ENCODE measurements at places on chromosomes 2 and 18.

DNA sequence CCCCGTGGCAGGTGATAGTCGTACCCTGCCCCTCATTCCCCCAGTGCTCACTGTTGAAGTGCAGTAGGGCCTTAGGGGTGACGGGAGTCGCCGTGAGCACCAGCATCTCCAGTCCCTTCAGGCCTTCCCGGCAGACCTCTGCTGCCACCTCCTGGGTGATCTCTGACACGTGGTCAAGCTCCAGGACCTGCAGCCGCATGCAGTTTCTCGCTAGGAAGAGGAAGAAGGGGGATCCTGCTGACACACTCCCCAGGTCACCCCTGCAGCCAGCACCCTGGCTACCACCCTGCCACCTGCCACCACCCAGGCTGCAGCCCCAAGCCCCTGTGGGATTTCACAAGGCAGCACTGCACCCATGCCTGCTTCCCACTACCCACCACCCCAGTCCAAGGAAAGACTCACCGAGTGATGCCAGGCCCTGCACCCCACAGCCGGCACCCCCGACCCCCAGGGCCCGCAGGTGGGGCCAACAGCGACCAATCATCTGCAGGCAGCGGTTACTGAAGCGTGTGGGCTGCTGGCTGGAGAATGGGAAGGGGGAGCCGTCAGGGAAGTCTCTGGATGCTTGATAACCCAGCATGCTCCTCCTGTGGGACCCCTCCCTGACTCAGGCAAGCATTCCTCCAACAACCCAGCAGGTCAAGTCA lies 23.8 kb downstream of the FBXO41 start:
- DNase-seq: peak; percentile 38

GRCh38 chr18:33735428-33735827 lies 157.4 kb downstream of the ASXL3 start:
- no peak for DNase-seq

DNA sequence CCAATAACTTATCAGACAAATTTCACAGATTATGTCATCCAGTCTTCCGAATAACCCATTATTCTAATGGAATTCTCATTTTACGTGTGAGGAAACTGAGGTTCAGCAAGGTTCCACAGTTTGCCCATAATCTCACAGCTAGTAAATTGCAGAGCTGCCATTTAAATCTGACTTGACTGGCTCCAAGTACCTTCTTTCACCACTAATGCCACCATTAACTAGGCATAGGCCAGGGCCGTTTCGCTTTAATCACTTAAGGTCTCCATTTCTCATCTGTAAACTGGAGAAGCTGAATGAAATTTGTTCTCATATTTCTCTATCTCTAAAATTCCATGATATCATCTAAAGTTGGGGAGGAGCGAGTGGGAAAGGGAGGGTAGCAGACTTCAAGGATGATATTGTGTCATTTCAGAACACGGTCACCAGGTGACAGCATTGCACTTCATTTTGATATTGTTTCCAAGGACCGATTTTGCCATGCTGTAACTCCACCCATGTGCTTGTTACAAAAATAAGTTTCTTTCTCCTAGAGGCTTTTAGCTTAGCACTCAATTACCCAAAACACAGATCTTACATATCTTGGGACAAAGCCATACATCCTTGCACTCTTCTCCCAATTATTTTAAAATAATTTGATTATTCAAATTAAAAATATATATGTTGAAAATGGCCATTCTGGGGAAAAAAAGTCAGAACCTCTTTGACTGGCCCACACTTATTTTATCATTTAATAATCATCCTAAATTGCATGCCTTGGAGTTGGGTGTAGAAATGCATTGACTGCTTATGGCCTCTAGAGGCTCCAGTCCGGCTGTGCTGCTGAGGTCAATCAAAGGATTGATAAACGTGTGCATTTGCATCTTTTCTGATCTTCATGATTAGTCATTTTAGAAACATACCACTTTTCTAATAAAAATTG lies 123.8 kb downstream of the AKAIN1 start:
- DNase-seq: peak; percentile 61

DNA sequence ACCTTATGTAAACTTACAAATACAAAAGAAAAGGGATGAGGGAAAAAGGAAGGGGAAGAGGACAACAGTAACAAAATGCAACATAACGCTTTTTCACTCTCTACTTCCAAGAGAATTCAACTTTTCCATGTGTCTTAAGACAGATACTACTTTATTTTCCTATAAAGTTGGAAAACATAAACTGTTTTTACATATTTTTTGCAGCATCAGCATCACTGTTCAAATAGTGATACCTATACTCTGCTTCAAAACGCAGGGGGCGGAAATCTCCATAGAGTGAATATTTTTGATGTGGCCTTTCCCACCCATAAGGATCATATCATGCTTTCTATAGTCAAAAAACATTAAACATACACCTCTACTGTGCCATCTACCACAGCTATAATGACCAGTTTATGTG lies 77.5 kb downstream of the BAZ2B start:
- DNase-seq: no peak

DNA sequence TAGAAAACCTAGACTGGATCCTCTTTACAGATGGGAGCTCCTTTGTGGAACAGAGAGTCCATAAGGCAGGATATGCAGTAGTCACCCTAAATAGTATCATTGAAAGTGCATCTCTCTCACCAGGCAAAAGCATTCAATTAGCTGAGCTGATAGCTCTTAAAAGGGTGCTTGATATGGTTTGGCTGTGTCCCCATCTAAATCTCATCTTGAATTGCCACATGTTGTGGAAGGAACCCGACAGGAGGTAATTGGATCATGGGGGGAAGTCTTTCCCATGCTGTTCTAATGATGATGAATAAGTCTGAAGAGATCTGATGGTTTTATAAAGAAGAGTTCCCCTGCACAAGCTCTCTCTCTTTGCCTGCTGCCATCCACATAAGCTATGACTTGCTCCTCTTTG lies 96.2 kb upstream of the RMP24 start:
- DNase-seq: no peak

- no peak for DNase-seq
Observed at GRCh38 chr2:136191041-136191440, 73.1 kb upstream of the CXCR4 start.

GRCh38 chr2:101975171-101975870 lies 16.4 kb upstream of the IL1R2 start:
- no peak for DNase-seq

- DNase-seq: no peak
Observed at GRCh38 chr2:120514521-120514920, 168.6 kb downstream of the INHBB start.

GRCh38 chr2:230203110-230203676 lies 16.6 kb downstream of the SP110 start:
- no peak for DNase-seq

DNA sequence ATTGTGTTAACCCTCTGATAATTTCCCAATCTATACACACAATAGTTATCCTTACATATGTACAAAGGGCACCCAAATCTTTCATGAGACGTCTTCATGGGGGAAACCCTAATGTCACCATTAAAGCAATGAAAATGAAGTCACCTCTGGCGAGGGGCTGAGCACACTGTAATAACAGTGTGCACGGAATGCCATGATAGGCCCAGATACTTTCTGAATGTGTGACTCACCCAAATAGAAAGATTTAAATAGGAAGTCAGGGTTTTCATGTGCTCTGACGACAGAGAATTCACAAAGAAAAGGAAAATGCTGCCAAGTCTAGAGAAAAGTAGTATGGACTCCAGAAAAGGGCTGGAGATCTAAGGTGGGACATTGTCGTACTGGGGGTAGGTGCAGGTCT lies 128.3 kb downstream of the SATB2 start:
- DNase-seq: no peak

DNA sequence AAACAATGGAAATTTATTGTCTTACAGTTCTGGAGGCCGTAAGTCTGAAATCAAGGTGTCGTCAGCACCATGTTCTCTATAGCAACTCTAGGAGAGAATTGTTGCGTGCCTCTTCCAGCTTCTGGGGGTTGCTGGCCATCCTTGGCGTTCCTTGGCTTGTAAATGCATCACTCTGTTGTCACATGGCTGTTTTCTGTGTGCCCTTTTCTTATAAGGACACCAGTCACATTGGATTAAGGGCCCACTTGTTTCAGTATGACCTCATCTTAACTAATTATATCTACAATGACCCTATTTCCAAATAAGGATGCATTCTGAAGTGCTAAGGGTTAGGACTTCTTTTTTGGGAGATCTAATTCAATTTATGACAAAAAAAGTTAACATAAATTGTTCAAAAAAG lies 1.4 kb upstream of the PLEK start:
- no peak for DNase-seq

DNA sequence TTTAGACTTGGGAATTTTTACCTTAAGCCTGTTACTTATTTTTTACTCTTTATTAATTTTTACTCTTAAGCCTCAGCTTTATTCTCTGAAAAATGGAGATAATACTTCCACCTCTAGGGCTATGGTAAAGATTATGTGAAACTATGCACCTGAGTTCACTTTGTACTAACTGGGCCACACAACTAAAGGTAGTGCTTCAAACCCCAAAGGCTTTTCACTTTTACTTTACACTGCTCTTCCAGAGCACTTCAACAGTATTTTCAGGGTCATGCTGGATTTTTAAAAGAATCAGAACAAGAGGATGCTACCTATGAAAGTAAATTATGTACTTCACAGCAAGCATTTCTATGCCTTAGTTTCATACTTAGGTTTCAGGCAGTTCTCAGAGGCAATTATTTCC lies 27.8 kb downstream of the MEX3C start:
- no peak for DNase-seq

DNA sequence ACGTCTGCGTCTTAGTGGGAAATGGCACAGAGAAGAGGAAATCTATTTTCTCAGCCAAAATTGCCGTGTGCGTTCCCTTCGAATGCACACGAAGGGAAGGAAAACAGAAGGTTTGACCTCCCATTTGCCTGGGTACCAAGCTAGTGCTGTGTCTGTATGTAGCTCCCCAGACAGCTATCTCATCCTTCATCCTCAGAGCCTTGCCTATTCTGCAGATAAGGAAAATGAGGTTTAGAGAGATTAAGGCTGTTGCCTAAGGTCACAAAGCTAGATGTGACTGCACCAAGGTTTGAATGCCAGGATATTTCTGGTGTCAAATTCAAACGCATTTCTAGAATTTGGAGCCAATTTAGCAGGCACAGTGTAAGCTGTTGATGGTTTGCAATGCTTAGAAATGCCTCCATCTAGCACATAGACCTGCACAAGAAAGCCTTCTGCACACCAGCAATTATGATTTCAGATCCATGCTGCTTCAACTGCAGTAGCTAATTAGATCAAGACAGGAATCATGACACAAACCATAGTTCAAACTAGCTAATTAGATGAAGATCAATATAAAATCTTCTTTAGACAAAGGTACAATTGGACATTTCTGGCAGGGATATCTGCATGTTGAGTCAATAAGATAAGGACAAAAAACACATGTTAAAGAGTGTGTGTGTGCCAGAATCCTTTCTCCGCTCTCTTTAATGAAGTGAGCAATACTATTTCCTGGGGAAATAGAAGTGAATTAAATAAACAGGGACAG lies 115.1 kb downstream of the CMPK2 start:
- no peak for DNase-seq

- no peak for DNase-seq
Observed at GRCh38 chr2:180405520-180405919, 398.4 kb upstream of the CWC22 start.

GRCh38 chr2:42568401-42569115 lies at the start of gene MTA3:
Gene MTA3 (plus strand): TSS chr2:42568632. CDS start chr2:42568746, 114 bp downstream.
- peak; percentile 93 for DNase-seq

DNA sequence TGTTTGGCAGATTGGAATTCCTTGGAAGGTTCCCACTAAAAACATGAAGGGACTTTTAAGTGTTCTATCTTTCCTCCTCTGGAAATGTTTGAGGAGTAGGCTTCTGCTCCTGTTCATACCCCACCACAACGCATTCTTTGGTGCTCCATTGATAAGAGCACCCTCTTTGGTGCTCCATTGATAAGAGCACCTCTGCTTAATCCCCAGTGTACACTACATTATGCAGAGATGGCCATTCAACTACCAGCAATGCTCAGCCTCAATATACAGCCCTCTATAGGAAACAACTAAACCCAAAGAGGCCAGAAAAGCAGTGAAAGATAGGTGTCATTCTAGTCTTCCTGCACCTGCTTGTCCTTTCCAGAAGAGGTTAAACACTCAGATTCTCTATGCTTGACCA lies 1.8 kb upstream of the CHAC2 start:
- no peak for DNase-seq

DNA sequence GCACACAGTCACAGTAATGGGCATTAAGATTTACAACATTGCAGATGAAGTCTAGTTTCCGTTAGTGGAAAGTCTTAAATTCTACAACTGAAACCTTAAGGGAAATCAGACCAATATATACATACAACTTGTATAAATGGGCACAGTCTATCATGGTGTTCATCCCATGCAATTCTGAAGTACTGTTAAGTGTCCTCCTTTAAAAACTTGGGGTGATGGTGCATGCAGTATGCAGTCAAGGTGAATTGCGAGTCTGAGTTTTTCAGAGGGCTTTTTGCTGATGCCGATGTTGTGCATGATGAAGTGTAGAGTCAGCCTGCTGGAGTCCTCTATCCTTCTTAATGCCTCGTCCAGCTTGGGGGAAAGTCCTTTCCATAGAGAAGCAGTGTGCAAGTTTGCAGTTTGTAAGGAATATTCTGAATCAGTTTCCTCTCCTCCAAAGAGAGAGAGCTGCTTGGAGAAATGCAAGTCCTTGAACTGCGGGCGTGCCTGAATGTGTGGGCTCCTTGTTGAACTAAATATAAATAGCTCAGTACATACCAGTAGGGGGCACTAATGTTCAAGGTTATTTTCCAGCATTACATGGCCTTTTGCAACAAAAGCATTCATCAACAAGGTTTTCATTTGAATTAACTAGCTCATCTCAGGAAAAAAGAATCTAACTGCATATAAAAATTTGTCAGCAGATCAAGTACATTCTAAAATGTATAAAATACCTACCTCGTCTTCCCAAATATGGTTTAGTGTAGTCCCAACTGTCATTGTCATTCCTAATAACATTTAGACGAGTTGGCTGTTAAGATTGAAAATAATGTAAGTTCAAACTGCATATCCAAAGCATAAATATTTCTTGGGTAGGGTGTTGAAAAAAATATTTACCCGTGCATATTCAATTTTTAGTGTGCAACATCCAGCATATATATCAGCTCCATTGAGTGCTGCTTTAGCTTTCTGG lies 21.3 kb downstream of the HNRNPLL start:
- DNase-seq: peak; percentile 85

DNA sequence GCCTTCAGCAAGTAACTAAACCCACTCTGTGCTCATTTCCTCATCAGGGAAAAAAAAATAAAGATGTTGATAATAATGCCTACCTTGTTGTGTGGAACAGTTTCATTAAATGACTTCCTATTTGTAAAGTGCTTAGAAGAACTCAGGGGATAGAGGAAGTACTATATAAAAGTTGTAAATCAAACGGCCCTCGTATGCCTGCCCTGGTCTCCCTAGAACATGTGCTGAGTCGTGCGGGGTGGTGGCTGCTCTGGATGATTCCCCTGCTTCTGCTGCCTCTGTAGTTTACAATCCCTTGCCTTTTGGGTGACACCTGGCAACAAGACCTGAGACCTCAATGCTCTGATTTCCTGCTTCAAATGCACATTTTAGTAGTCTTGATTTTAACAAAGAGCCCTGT lies 170.0 kb downstream of the CERS6 start:
- no peak for DNase-seq

- no peak for DNase-seq
Observed at GRCh38 chr2:99545066-99545465, 55.2 kb upstream of the REV1 start.

All from NCI-H526 (cell line).